Sigmoid colon (tissue), 7 donors: ENCODE measurements at places on chromosomes 12 and 14.
A peak's percentile ranks its signal among the peaks of the same experiment; 100 is the strongest.

DNA sequence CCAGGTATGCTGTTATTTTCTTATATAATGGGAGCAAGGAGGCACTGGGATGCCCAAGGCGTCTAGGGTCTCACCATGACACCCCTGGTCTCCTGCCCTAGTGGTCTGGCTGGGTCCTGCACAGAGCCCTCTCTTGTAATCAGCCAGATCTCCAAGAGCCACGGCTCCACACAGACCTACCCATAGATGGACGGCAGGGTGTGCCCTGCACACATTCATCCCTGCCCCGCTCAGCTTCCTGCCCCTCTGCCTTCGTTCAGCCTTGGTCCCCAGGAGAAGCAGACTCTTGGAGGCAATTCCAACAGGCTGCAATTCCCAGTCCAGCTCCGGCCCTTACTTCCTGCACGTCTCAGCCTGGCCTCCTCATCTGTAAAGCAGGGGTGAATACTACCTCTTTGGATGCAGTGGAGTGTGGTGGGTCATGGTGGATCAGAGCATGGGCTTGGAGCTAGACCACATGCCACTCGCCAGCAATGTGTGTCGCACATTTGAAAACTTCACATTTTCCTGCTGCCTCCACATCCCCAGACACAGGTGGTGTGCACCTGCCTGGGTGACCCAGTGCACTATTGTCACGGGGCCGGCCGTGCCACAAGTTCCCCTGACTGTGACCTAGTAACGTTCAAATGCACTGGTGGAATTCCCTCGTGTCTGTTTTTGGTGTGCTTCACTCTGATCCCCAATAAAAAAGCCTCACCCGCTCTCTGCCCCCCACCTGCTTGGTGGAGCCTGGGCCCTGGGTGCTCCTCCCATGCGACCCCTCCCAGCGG is 171.1 kb upstream of the PRMT8 start:
- DNase-seq, result no peak

DNA sequence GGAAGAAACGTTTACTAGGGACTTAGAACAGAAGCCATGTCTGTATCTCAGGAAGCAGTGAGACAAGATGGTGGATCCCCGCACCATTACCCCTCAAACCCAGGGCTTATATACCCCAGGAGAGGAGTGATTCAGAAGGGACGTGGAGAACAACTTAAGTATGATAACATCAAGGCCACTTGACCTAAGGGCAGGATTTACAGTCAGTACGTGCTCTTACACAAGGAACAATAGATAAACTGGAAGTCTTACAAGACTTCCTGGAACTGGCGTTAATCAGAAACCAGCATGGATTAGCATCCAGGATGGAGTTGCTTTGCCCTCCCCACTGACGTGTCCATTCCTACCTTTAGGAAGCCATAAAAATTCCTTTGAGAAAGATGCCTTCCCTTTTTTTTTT is 8.6 kb upstream of the ETFBKMT start:
- DNase-seq, result no peak

- no peak for DNase-seq
Observed at GRCh38 chr14:60355768-60356167, 106.7 kb downstream of the PPM1A start.

DNA sequence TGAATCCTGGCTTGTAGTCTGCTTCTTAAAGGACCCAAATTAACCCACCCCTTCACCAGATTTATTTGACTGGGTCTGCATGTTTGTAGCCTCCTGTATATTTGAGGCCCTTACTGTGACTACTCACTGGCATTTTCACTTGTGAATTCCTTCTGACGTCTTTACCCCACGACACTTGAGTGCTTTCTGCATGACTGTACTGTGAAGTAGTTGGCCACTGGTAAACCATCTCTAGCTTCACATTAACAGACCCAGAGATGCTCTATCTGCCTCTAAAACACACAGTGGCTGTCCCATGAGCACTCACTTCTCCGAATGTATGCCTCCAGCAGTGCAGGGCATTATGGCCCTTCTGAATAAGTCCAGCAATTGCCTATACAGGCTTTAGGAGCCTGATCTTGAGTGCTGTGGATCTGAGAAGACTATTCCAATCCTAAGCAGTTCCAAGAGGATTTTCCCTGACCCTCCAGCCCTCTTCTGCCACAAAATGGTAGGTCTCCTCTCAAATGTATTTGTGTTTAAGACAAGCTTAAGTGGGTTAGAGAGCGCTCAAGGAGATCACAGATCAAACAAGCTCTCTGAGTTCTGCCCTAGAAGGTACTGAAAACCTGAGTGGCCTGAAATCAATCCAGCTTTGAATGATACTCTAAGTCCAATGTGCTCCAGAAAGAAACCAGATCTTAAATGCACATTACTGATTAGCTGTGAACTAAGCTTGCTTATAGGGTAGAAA is 534.7 kb downstream of the RPS29 start:
- DNase-seq, result no peak

- DNase-seq, result no peak
Observed at GRCh38 chr12:17304503-17305347, 698.8 kb upstream of the LMO3 start.

- no peak for DNase-seq
Observed at GRCh38 chr12:65871865-65872645, 47.8 kb downstream of the HMGA2 start.

DNA sequence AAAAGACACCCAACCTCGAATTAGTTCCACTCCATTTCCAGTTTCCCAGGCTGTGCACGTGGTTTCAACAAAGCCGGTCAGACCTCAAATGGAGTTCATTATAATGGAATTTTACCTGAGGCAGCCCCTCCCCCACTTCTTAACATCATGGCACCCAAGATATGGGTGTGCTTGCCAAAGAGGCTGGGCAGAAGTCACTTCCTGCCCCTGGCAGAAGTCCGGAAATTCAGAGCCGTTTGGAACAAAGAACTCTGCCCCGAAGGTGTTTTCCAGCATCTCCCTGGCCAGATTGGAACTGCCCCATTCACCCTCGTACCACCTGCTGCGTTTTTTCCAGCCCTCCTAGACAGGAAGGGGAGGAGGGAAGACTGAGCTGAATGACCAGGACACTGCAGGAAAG is 8.2 kb downstream of the VDR start:
- peak; percentile 20 for DNase-seq

- DNase-seq, result no peak
Observed at GRCh38 chr12:102950950-102951619, 6.4 kb upstream of the ASCL1 start.

- DNase-seq, result no peak
Observed at GRCh38 chr14:97413966-97414717, 617.0 kb downstream of the VRK1 start.

- DNase-seq, result no peak
Observed at GRCh38 chr12:72277415-72277814, 5.2 kb downstream of the TRHDE start.

DNA sequence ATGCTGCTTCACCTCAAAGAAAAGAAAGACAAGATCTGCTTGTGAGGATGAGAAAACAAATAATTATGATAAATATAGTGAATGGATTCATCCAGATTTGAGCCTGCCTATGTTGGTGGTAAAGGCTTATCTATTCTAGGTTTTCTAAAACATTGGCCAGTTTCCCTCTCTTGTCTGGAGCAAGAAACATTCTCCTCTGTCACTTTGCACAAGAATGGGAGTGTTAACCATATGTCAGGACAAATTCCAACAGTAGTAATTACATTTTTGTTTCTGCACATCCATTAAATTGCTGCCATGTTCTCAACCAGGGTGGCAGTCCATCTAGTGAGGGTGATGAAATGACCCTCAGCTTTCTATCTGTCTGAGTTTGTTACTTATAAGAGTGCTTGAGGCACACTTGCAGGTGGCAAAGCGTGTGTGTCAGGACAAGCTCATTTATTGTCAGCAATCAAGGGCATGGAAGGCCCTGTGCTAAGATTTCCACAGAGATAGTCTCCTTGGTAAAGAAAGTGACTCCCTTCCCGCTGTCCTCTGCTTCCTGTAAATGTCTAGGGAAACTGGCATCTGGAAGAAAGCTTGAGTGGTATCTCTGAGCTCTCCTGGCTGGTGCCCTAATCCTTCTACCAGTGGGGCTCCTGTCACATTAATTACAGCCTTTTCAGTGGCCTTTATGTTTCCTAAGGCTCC is 502.1 kb upstream of the FLRT2 start:
- no peak for DNase-seq

DNA sequence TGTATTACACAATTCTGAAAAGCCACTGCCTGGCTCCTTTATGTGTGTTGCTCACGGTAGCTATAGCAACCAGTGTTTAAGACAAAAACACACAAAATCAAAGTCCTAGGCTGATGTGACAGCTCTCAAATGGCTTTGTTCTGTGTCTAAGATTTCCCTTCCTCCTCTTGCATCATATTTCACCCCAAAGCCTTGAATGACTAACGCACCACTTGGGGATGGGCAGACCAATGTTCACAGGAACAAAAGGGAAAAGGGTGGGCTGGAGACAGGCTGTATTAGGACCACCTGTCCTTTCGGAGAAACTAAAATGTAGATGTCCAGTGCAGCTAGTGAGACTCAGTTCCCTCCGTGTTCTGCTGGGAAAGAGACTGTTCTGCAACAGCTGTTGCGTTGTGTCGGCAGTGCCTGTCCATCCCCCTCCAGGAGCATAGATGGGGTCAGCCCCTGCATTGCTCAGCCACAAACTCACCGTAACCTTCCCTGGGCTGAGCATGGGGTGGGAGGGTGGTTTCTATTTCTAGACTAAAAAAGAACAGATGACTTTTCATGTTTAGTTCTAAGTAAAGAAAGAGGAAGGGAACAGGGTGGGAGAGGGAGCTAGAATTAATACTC is 26.8 kb upstream of the DAAM1 start:
- no peak for DNase-seq

DNA sequence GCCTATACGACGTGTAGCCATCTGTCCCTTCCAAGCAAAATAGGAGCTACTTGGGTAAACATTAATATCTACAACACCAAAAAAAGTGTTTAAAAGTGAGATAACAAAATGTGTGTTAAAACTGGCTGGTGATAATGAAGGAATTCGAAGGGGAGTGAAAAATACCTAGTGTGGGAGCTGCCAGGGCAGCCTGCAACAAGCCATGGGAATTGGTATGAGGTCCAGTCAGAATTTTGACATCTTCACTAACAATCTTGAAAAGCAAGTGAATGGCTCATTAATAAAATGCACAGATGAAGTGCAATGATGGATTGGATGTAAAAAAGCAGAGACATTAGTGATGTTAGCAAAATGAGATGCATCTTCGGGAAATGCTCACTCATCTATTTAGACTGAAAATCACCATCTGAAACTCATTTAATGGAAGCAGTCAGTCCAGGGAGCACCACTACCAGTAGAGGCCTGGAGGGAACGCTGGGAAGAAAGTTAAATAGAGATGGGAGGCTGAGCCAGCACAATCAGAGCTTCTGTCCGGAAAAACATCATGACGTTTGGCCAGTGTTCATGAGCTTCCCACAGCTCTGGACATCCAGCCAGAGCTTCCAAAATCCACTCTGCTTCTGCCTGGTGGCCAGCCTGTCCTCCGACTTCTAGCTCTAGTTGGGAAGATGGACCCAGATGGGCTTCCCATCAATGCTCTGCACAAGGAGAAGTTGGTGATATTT is 405.0 kb upstream of the TMTC1 start:
- no peak for DNase-seq

DNA sequence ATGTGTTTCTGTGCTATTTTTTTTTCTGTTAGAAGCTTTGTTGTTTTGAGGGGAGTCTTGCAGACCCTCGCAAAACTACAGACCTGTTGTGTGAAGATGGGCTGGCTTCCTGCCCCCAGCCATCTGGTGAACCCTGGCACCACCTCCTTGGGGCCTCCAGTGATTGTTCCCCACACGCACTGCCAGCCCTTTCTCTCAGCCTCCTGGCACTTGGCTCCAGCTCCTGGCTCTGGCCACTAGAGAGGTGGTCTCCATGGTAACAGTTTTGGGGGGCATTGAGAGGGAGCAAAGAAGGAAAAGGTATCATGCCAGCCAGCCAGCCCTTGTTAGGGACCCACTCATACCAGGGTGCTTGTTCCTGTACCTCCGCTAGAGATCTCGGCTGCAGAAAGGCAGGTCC is 176.4 kb upstream of the RPH3A start:
- no peak for DNase-seq

GRCh38 chr12:112393328-112393727 is 11.1 kb upstream of the HECTD4 start:
- no peak for DNase-seq

DNA sequence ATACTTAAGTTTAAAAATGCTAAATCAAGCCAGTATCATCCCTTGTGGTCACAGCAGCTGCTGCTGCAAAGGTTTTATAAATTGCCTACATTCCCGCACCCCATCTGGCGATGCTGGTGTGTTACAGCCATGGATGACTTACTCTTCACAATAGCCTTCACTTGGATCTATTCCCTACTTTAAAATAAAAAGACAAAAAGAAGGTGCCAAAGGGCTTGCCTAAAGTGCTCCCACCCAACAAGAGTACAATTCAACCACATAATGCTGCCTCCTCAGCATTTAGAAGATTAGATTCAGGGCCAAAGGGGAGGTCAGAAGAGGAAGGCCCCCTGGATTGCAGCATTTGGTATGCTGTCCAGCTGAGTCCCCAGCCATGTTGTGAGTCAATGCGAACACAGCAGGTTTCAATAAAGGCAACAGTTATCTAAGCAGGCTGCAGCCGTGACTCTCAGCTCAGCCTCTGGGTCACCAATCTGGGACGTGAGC is 176.1 kb downstream of the DAD1 start:
- DNase-seq, result no peak

DNA sequence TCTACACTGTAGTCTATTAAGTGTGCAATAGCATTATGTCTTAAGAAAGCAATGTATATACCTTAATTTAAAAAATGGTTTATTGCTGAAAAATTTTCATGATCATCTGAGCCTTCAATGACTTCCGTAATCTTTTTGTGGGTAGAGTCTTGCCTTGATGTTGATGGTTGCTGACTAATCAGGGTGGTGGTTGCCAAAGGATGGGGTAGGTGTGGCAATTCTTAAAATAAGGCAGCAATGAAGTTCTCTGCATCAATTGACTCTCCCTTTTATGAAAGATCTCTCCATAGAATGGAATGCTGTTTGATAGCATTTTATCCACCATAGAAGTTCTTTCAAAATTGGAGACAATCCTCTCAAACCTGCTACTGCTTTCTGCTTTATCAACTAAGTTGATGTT is 41.1 kb downstream of the BBS10 start:
- DNase-seq, result no peak

DNA sequence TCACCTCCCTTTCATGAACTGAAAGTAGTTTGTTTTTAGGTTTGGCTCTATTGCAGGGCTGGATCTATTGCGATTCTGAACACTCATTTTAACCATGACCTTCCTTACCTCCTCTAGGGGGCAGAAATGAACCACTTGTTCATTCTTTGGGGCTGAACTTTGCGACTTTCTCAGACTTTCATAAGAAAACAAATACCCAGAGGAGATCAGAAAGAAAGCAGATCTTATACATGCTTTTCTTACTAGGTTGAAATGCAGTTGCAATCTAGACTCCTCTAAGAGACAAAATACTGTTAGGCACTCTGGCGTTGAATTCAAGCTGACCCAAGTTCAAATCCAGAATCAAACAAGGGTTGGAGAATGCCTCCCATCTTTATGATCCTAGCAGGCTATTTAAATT is 32.6 kb upstream of the PLEKHG3 start:
- DNase-seq, result no peak
